ENCODE measurements at places on chromosomes 6 and 20.

- no peak for DNase-seq
Measured at GRCh38 chr6:142500250-142500786, 198.5 kb downstream of the ADGRG6 start.

DNA sequence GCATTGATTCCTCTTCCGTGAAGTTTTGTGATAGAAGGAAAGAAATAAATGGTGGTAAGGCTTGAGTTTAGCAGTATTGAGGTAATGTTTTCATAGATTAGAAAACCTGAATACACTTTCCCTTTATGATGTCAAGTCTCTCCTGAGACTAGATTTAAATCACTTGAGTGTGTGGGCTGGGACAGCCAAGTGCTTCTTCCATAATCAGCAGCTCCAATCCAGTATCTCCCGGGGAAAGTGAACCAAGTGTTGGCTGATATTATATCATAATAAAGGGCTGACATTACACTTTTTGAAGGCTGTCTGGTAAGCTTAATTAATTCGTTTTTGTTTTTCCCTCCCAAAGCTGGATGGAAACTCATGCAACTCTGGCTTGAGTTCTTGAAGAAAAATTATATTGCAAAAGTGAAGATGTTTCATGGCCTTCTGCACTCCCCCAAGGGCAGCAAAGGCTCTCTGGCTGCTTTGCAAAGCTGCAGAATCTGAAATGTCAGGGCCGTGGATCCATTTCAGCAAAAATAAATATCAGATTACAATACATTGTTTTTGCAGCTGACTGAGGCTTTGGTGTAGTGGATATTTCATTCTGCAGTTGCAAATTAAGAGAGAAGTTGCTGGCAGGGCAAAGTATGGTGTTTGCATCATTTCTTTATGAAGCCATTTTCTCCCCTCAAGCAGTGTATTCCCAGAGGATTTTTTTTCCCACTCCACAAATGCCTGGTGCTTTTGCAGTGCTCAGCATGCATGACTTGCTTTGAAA lies 101.2 kb downstream of the MKKS start:
- no peak for DNase-seq

DNA sequence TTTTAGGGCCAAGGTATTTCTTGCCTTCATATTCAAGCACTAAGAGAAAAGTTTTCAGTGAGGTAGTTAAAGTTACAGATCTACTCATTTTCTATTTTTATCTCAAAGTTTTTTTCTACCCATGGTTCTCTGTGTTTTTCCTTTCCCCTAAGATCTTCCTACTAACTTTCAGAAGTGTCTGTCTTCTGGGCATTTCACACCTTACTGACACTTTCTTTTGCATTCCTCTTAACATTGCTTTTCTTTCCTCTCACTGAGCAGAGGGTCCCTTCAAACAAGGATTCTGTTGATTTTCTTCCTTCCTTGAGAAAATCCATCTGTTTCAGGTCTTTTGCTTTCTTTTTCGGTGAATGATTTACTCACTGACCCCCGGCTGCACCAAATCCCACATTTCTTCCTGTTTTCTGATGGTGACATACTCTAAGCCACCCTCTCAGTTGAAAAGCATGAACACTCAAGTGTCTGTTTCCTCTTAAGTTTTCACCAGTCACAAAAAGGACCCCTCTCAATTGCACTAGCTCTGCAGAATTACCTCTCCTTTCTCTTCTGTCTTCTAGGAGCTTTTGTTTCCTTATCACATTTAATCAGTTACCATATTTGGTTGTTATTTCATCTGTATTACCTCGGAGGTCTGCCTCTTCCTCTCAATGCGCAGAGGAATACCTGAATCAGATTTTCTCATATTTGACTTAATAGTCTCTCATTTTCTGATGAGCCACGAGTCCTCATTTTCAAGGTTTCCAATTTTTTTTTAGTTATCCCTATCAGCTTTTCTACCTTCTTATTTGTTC lies 73.5 kb upstream of the RNF217 start:
- no peak for DNase-seq

DNA sequence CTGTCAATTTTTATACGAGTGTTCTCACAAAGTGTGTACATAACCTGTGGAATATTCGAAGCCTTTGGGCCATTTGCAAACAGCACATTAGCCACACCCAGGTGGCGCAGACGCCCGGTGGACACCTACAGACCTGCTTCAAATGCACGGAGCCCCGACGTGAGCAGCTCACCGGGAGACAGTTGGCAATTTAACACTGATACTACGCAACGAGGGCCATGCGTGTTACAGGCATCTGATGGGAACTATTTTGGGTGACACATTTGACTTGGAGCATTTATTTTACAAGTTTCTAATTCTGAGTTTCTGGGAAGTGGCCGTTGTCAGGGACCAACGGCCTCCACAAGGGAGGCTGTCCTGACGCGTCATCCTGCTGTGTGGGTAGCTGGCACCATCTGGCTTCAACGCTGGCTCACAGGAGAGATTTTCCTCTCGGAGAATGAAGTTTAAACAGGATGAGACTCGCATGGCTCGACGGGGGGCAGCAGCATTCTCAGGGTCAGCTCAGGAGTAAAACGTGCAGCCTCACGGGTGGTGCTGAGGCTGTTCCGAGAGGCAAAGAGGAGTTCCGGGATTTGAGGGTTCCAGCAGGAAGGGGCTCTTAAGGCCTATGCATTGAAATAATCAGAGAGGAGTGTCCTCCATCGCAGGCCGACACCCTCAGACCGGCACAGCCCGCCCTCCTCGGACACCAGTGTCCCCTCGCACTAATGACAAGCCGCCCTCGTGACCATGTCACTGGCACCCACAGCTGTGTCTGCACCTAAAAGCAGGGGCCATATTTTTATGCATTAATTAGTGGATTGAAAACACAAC lies 207.4 kb downstream of the DLL1 start:
- no peak for DNase-seq

DNA sequence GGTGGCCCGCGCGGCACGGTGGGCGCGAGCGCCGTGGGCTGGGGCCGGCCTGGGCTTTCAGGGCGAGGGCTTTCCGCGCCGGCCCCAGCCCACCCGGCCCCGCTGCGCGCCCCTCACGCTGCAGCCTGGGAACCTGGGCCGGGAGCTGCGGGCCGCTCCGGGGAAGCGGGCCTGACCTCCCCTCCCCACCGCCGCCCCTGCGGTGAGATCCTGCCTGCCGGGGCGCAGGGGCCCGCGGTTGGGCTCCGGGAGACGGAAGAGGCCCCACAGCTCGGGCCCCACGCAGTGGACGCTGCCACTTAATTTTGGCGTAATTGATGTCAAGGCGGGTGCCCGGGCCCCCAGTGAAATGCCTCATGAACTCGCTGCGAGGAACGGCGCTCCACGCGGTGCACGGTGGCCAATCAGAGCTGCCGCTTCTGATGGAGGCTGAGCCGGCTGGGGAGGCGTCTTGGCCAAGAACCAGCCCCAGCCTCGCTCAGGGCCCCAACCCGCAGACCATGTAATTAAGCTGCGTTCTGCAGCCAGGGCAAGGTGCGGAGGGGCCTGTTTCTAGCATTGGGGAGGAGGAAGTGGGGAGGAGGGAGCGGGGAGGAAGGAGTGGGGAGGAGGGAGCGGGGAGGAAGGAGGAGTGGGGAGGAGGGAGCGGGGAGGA lies 96.1 kb upstream of the BHLHE23 start:
- peak; percentile 20 for DNase-seq

DNA sequence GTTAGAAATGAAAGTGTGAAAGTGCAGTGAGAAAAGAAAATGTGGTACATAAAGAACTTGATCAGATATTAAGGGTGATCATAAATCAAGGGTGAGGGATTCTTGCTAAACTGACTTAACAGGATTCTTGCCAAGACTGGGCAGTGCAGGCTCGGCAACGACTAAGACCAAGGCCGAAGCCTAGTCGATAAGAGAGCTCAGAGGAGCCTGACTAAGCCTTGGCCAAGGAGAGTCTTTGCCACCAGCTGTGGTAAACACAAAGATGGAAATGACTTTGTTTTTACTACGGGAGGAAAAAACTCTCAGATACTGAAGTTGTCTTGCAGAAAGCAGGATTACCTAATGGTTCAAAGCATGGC lies 196.6 kb downstream of the LY86 start:
- DNase-seq, result no peak

DNA sequence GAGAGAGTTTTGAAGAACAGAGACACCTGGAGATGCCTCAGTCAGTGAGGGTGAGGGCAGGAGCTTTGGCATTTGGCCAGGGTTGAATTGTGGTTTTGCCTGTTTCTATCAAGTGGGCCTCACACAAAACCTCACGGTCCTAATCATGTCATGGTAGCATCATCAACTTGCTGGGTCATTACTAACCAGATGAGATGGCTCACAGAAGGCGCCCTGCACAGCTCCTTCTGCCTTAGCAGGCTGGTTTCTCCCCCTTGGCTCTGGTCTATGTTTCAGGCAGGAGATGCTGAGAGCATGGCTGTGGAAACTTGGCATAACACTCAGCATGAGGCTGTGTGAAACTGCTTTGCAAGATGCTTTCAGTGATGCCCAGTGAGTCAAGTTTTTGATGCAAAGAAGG lies 99.3 kb downstream of the LRRC1 start:
- no peak for DNase-seq

GRCh38 chr6:27422651-27423332 lies 34.2 kb downstream of the ZNF391 start:
- DNase-seq, result no peak

DNA sequence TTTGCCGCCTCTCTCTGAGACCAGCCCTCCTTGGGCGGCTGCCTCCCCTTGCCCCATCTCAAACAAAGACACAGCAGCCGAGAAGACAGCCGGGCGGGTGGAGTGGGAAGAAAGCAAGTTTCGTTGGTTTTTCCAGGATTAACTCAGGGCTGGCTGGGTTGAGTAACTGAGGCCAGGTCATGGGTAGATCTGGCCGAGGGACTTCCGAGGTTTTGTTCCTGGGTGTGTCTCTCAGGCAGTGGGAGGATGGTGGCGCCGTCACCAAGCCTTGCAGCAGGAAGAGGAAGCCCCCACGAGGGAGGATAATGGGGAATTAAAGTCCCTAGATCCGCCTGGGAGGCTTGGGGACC lies 167.2 kb downstream of the TTLL2 start:
- no peak for DNase-seq

GRCh38 chr6:43491750-43492661 lies 14.6 kb downstream of the TJAP1 start:
- DNase-seq, result peak; percentile 95

DNA sequence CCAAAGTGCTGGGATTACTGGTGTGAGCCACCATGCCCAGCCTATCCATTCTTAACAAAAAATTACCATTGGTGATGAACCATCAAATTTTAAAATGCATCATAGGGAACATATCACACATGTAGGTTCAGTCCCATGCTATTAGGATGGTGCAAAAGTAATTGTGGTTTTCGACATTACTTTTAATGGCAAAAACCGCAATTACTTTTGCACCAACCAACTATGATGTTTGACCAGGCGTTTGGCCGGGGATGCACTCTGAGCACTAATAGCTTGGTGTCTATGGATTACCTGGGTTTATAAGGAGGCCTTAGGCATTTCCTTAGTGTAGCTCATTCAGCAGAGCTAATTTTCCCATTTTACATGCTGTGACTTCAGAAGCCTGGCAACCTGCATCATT lies 246.5 kb upstream of the SUPT3H start:
- no peak for DNase-seq

GRCh38 chr20:5881703-5882102 lies 68.6 kb downstream of the TRMT6 start:
- DNase-seq, result no peak

DNA sequence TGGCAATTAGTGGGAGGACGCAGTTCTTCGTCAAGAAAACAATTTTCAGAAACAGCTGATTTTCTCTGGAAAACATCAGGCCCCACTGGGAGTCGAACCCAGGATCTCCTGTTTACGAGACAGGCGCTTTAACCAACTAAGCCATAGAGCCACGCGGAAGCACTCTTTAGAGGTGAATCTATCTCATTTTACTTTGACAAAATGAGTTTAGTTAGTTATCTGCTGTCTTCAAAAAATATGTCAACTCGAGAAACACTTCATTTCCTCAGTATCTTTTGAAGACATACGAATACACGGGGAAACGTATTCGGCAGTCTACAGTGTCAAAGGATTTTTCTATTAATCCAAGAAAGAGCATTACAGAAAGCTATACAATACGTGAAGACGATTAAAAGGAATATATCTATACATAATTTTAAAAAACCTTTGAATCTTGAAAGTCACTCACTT lies 26.7 kb downstream of the GPX6 start:
- DNase-seq, result no peak

GRCh38 chr6:75855052-75855451 lies 106.0 kb downstream of the MYO6 start:
- DNase-seq, result peak; percentile 2

GRCh38 chr6:129605095-129605494 lies 104.9 kb downstream of the ARHGAP18 start:
- DNase-seq, result no peak

DNA sequence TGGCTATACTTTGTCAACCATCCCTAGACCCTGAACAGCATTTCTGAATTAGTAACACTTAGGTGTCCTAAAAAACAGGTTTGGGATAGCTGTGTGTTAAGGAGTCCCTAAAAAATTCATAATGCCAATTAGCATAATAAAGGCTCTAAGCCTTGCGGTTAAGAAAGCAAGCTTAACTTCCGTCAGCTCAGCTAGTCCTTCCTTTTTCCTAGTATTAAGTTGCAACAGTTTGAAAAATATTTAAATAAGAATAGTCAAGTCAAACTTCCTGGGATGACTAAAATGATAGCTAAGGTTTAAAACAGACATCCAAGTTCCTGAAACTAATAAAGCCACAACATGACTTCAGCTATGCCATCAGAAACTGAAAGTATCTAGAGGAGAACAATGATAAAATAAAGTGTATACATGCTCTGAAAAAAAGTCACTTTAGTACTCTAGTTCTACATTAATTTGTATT lies 3.5 kb downstream of the AKIRIN2 start:
- DNase-seq, result no peak
